Gastrocnemius medialis (tissue), 4 donors: ENCODE measurements at places on chromosomes 7 and 10.

GRCh38 chr7:124597509-124597908 is 168.1 kb downstream of the GPR37 start:
- DNase-seq, result no peak

- no peak for DNase-seq
Measured at GRCh38 chr7:149478754-149479153, 17.9 kb upstream of the ZNF777 start.

DNA sequence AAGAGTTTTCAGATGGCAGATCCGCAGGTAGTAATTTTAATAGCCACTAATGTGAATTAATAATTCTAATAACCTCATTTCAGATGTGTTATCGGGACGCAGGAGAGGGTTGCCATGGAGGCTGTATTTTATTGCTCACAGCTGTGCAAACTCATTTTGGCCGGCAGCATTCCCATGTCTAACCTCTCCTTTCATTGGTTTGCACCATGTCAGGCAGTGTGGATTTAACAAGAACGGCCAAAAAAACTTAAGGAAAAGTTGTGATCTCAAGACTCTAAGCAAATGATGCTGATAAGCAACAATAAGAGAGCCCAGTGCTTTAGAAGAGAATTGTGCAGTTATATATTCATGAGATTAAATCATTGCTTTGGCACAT is 88.7 kb upstream of the NRP1 start:
- DNase-seq, result no peak

DNA sequence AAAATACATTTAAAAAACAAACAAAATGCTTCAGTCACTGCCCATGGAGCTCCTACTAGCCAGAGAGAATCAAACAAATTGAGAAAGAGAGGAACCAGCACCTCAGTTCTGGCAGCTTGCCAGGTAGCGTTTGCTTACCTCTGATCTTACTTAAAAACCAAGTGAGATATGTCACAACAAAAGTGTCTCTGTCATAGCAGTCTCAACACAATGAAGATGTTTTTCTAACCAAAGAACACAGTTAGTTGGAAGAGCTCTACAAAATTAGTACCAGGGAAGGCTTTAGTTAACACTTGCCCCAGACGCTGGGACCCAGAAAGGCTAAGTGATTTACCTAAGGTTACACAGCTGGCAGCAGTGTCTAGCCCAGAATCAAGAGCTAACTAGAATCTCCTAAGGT is 3.4 kb downstream of the DOCK4 start:
- DNase-seq, result no peak
